ENCODE measurements at places on chromosomes 5 and 9.

GRCh38 chr5:144143625-144144024 lies 26.8 kb downstream of the YIPF5 start:
- no peak for DNase-seq

DNA sequence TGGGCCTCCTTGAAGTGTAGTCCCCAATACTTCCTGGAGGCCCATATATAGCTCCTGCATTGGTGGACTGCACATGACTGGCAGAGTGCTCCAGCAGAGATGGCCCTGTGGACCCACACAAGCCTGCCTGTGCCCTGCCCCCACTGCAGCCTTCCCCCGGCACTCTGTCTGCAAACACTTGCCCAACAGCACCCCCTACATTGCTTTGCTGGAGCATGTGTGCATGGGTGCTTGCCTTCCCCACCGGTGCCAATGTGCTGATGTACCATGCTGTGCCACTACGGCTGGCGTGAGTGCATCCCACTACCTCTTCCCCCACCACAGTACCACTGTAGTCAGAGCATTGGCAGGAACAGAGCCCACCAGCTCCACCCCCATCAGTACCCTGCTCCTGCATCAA lies 563.6 kb upstream of the CTNND2 start:
- no peak for DNase-seq

GRCh38 chr9:34520505-34521385 lies 2.0 kb downstream of the ENHO start:
- DNase-seq: no peak

DNA sequence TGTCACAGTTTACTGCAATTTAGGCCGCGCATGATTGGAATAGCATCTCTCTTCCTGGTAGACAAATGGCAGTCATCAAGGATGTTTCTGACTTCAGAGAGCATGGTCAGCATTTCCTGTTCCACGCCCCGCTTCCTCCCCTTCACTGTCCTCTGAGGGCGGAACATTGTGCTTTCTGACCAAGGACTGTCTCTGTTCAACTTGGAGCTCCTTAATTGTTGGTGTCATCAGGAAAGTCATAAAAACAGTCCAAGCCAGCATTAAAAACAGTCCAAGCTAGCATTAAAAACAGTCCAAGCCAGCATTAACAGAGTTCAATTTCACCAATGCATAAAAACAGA lies 301.3 kb upstream of the IRX4 start:
- no peak for DNase-seq

DNA sequence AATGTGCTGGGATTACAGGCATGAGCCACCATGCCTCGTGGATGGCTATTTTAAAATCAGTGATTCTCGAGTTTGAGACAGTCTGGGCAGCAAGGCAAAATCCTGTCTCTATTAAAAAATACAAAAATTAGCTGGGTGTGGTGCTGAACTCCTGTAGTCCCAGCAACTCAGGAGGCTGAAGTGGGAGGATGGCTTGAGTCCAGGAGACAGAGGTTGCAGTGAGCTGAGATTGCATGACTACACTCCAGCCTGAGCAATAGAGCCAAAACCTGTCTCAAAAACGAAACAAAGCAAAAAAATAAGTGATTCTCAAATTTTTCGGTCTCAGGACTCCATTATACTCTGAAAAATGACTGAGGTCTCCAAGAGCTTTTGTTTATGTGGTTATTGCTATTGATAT lies 47.9 kb upstream of the HSPA9 start:
- no peak for DNase-seq

DNA sequence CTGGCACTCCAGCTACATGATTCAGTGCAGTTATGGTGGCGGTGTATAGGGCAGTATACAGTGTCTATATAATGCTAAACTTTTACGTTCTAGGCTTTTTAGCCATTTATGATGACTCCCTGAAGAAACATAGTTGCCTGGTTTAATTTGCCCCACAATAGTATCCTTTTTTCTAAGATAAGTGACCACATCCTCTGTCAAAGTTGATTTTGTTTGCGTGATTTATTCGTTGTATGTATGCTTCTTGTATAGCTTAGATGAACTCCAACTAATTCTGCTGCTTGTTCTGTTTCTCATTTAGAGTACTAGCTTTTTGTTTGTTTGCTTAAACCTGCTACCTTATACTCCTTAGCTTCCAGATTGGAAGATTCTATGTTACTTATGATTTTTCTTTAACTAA lies 83.6 kb downstream of the ERMP1 start:
- DNase-seq: no peak

DNA sequence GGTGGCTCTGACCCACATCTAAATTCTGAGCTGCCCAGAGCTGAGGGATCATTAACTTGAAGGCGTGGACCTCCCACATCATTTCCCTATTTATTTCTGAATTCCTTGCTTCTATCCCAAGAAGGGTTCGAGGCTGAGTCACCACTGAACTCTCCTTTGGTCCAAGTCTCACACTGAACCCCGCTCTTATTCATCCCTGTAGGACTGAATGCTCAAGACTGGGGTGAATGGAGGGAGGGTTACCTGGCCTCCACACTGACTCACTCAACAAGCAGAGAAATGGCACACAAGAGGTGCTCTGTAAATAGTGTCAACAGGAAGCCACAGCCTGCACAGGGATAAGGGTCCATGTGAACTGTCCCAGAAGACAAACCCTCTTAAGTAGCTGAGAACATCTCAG lies 79.1 kb upstream of the FSTL4 start:
- no peak for DNase-seq

- DNase-seq: no peak
Observed at GRCh38 chr9:32339424-32339823, 45.0 kb upstream of the ACO1 start.

GRCh38 chr5:132098151-132098594 lies 24.6 kb downstream of the CSF2 start:
- DNase-seq: no peak

- DNase-seq: no peak
Observed at GRCh38 chr5:107430071-107430625, 240.6 kb downstream of the EFNA5 start.

DNA sequence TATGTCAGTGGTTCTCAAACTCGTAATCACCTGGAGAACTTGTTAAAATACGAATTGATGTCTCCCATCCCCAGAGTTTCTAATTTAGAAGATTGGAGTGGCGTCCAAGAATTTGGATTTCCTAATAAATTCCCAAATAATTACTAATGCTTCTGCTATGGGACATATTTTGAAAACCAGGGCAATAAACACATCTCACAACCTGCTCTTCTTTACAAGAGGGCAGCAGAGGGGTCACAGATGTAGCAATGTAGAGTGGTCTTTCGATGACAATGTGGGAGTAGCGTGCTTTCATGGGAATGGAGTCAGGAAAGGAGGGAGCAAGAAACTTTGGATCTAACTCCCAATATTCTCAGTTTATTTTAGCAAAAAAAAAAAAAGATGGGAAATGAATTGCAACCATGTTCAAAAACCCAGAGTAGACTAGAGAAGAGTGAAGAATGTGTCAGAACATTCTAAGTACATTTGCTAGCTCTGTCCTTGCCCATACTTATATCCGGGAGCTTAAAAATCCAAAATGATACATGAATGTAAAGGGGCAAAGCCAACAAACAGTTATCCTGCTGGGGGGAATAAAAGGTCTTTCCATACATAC lies 33.8 kb upstream of the ALDH1A1 start:
- no peak for DNase-seq

DNA sequence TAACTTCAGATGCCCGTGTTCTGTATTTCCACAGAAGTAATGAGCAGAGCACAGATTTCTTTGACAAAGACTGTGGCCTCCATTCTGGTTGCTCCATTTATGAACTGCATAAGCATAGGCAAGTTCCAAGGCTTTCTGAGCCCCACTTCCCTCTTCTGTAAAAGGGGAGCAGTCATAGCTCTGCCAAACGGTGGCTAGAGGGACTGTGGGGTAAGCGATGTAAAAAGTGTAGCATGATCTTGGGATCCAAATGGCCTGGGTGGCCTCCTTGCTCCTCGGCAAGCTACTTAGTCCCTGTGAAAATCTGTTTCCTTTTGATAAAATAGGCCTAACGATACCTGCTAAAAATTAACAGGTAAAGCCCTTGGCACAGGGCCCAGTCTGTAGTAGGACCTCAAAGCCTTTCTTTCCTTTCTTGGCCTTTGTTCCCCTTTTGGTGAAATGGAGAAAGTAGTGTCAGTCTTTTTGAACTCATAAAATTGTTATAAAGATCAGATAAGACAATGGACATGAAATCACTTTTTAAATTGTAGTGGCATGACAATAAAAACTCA lies 646.6 kb downstream of the ACTL7B start:
- no peak for DNase-seq

DNA sequence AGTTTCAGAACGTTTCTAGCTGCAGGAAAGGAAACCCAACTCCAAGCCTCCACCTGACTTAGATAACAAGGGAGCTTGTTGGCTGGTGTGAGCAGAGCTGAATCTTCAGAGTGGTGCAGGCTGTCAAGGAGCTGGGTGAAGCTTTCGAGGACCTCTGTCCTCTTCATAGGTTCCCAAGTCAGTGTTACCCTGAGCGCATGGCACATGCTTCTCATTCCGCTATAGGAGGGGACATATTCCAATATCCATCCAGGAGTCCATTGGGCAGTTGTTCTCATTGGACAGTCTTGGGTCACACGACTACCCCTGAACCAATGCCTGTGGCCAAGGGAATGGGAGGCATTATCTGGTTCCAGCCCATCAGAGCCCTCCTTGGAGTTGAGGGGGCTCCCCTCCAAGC lies 50.3 kb downstream of the DUSP1 start:
- DNase-seq: no peak

DNA sequence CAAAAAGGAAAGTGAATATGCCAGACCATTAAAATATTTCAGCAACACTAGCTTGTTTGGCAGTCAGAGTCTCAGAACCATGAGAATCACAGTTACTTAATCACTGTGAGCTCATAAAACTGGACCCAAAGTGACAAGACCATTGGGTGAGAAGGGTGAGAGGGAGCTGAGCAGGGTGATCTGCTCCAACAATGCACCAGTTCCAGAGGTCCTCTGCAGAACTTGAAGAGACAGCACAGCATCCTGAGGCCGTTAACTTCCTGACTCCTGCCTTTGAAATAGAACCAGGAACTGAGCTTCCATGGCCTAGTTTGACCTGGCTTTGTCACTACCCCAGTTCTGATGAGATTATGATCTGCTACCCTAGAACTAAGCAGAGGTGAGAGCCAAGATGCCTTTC lies 57.4 kb downstream of the NFIB start:
- DNase-seq: no peak

GRCh38 chr9:107389617-107390071 lies 99.9 kb downstream of the KLF4 start:
- DNase-seq: no peak

Data from H54 (cell line).